Hair follicular keratinocyte (primary cell): ENCODE measurements at places on chromosomes 5 and 9. TPM values are rescaled to one million over a fixed set of nuclear protein-coding genes. Genes with fewer than 3 reads are reported as not detected.

Gene MARVELD2
- 17.2 and 21.5 TPM in 2 replicates for total RNA-seq

Gene LCN15
- not detected in 2 replicates for total RNA-seq

Gene ARAP3
- total RNA-seq: 2.6 and 4.4 TPM in 2 replicates

Gene TEX10
- total RNA-seq: 27.2 and 33.4 TPM in 2 replicates

Gene PANK3
- total RNA-seq: 27.3 and 28.5 TPM in 2 replicates

Gene ZNF608
- 0.95 and 3.5 TPM in 2 replicates for total RNA-seq

Gene SAPCD2
- total RNA-seq: 4.0 and 10.3 TPM in 2 replicates
